DMS53 (cell line): ENCODE measurements at places on chromosomes 5 and 9.

DNA sequence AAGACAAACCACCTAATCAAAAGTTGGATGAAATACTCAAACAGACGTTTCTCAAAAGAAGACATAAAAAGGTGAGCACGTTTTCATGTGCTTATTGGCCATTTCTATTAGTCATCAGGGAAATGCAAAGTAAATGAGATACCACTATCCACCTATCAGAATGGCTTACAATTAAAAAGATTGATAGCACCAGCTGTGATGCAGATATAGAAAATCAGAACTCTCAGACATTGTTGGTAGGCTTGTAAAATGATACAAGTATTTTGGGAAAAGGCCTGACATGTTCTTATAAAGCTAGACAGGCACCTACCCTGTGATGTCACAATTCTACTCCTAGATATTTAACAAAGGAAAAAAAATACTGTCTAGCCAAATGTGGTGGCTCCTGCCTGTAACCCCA, 44.0 kb upstream of the SLC30A5 start:
- DNase-seq = no peak

- DNase-seq = peak; percentile 80
Measured at GRCh38 chr5:55533521-55534435, 986 bp downstream of the PLPP1 start.

DNA sequence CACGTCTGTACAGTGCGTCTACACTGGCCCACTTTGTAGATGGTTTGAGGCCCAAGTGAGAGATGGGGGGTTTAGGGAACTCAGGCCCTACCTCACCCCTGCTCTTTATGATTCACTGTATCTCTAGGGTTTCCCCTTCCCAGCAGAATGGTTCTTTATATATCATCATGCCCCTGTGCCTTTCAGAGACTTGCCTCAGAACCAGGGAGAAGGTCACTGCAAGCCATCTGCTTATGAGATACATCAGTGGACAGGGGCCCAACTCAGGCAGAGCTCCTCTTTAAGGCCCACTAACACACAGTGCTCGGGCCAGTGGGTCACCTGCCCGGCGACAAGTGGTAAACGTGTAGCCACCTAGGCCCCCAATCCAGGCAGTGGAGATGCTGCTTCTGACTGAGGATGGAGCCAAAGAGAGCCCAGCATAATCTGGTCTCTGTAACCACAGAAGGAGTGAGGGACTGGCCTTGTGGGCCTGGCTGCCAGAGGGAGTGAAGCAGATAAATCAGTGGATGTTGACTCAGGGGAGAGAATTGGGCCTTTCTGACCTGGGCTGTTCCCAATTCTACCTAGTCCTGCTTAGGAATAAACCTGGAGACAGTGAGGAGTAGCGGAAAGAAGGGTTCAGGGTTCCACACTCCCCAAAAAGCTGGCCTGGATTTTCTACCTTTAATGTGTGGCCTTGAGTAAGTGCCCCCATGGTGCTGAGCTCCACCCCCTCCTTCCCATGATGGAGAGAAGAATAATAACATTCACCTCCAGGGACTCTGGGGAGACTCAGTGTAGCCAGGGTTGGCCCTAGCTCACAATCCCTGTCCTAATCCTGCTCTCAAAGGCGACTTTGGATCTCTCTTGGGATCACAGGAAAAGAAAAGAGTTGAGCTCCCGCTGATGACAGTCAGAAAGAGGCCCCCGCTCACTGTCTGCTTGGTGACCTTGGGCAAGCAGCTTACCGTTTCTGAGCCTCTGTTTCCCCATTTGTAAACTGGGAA, 2.8 kb upstream of the DUSP1 start:
- DNase-seq = no peak

GRCh38 chr9:96258967-96259366, 43.0 kb downstream of the HSD17B3 start:
- DNase-seq = peak; percentile 57

- no peak for DNase-seq
Measured at GRCh38 chr5:5139777-5140478, at the start of gene ADAMTS16. ADAMTS16 (plus strand) TSS chr5:5140330; CDS start chr5:5140468, 138 bp downstream.

GRCh38 chr5:97076098-97076497, 66.3 kb downstream of the LIX1 start:
- no peak for DNase-seq

GRCh38 chr5:68246802-68247201, 31.2 kb downstream of the PIK3R1 start:
- DNase-seq = peak; percentile 30

- DNase-seq = peak; percentile 75
Measured at GRCh38 chr9:70484232-70485130, 70.0 kb upstream of the KLF9 start.

GRCh38 chr5:107251151-107251550, 419.6 kb downstream of the EFNA5 start:
- DNase-seq = no peak

DNA sequence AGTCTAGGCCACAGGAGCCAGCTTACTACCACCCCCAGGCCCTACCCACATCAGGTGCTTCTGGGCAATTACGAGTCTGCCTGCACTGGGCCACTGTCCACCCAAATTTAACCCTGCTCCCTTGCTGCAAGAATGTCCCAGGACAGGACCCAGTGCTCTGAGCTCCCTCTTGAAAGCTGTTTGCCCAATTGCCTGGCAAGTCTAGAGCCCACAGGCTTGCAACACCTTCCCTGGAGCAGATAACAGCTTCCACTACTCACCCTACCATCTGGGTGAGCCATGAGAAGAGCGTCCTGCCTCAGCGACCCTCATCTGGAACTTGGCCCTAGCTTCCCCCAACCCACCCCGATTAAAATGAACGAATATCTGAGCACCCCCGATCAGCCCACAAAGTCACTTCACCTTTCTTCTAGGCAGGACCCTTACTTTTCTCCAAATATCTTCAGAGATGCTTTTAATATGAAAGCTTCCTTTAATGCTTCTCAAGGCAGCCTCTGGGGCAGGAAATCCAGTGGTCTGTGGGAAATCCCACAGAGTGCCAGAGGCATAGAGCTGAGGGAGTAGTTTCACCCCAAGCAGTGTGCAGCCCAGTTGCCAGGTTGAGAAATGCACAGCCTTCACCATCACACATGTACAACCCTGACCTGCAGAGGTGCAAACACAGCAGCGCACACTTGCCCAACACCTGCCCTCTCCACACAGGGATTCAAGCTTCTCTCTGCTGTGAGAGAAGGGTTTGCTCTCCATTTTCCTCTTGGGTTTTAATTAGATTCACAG, 10.6 kb downstream of the ACSL6 start:
- no peak for DNase-seq

DNA sequence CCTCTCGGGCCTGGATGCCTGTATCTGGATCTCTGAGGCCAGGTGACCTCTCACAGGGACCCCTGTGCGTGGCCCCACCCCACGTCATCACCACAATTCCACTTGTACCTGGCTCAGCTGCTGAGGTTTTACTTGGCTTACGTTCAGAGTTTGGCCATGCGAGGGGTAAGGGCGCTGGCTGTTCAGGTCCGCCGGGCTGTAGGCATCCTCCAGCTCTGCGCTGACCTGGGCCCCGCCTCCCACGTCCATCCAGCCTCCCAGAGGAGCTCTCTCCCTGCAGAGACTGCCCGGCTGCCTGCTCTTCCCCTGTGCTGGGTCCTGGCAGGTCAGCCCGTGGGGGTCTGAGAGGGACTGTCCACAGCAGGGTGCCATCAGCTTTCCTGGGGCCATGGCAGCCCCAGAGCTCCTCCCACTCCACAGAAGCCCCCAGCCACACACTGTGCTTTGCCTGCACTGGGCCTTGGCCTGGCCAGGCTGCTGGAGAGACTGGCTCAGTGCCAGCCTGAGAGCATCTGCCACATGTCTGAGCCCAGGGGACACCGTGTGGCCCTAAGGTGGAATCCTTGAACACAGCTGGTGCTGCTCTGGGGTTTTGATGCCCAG, 43.6 kb downstream of the SLC6A3 start:
- DNase-seq = peak; percentile 73

DNA sequence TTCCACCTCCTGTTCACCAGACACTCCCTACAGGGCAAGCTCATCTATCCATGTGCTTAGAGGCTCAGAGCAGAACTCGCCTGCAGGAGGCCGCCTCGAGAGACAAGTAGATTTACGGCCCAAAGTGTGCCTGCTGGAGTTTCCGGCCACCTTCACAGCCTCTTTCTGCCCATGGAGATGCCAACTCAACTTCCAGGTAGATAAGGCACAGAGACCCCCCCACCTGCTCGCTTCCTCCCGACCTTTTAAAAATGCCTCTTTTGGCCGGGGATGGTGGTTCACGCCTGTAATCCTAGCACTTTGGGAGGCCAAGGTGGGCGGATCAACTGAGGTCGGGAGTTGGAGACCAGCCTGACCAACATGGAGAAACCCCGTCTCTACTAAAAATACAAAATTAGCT, 46.6 kb downstream of the EXD3 start:
- no peak for DNase-seq

DNA sequence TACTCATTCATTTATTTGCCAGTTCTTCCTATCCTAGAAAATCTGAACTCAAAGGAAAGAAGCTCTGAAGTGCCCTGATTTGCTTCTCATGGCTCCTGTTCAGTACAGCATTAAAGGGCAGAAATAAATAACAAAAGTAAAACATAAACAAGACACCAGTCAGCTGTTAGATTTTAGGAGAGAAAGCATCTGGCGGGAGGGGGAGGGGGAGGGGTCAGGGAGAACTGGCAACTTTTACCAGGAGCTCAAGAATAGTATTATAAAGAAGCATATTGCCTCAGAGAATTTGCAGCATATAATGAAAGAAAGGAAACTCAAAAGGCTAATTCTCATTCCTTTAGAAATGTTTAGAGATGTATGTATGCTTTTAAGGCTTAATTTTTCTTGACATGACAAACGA, 68.1 kb downstream of the SEMA6A start:
- DNase-seq = no peak

DNA sequence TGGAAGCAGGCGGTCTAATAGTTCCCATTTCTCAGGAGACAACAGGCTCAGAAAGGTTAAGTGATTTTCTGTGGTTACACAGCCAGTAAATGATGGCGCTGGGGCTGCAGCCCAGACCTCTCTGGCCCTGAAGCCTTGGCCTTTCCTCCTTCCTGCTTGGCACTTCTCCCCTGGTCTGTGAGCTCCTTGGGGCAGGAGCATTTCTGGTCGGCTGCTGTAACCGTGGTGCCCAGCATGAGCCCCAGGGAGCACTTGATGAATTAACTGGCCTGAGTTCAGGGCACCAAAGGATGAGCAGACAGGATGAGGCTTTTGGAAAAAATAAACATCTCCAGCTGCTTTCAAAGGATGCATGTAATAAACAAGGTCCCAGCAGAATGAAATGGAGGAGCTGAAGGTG, 30.2 kb downstream of the CDHR2 start:
- DNase-seq = no peak

DNA sequence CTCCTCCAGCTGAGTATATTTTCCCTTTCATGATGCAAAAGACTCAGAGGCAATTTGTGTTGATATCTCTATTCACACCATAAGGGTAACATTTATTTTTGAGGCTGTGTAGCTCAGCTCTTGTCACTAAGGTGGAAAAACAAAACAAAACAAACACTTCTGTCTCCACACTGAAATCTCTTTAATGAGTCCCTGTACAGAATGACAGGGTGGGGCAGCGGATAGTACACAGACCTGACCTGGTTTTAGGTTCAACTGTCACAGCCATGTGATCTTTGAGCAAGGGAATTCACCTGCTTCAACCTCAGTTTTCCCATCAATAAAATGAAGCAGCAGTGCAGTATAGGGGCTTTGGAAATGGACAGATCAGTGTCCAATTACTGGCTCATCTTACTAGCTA, 29.3 kb downstream of the TLR4 start:
- peak; percentile 48 for DNase-seq

DNA sequence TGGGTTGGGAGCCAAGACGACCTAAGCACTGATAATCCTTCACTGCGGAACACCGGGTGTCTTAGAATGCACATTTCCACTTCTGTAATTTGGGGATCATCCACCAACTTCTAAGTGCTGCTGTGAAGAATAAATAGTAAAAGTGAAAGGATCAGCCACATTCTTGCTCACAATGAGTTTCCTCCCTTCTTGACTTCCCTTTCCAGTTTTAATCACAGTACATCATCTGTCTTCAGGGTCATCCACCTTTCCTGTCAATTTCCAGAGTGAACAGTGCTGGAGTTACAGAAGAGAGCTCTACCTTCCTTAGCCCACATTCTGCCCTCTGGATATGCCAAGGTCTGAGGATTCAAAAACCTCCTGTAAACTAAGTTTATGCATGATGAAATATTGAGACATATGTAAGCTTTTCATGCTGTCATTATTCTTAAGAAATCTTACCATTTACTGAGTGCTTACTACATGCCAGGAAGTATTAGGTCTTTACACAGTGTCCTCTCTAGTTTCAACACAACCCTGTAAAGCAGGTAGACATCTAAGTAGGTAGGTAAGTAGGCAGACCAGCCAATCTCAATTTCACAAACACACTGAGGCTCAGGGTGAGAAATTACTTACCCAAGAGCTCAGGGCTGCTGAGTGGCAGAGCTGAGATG, 105.2 kb downstream of the CDK5RAP2 start:
- no peak for DNase-seq

DNA sequence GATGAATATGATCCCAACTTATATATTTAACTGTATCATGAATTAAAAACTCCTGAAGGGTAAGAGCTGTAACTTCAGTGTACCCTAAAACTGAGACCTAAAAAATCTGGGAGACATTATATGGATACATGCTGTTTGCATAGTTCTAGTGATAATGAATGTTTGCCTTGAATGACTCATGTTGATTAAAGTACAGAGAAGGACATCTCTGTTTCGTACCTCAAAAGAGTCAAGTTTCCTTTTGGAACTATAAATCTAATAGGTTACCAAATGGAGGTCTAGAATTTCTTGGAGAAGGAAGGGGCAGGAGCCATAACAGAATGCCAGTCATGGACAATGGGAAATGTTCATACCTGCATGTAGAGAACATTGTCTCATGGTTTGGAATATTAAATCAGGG, 168.1 kb downstream of the SNCAIP start:
- DNase-seq = peak; percentile 57

- no peak for DNase-seq
Measured at GRCh38 chr5:26031481-26031880, 1006.9 kb downstream of the CDH9 start.

GRCh38 chr5:56492812-56493211, 259.7 kb upstream of the ANKRD55 start:
- DNase-seq = no peak

DNA sequence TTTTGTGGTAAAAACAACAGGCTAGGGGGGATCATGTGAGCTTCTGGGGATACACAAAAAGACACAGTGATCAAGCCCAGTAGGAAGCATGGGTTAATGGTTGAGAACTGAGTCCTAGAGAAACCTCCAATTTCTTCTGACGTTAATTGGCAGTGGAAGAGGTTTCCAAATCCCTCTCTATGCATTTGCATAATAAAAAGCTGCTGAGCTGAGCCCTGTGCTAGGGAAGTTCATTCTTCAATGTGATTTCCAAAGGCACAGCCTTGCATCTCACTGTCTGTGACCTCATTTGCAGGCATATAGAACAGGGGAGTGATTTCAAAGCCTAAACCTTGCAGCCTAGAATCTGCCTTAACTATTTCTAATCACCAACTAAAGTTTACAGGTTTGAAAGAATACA, 812 bp downstream of the DNAH5 start:
- no peak for DNase-seq

- DNase-seq = no peak
Measured at GRCh38 chr5:172086194-172086975, 79.9 kb upstream of the FBXW11 start.
